ENCODE measurements at places on chromosomes 1 and 21.

DNA sequence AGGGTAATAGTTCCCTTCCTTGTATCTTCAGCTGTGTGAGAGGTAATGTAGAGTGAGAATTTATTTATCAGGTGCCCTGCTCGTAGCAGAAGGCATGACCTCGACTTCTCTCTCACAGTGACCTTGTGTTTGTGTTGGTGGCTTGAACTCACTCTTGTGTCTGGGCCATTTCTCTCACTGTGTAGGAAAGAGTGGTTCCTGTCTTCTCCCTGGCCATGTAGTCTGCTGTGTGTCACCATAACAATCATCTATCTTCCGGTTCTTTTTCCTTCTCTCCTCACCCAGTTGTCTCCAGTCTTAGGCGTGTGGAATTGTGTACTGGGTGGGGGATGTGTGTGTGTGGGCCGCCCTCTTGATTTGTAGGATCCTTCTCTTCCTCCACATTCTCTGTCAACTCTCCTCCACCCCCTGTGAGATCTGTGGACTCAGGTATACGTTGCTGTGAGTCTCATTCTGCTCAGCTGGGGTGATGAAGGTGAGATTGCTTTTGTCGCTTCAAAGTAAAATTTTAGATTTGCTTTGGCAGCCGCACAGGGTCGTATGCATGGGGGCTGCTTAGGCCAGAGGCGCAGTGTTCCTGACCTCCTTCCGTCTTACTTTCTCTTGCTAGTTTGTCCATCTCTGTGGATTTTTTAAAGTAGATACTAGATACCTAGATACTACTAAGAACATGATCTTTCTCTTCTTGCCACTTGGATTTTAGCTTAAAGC lies 31.6 kb downstream of the MAPKAPK2 start:
- no peak for DNase-seq

GRCh38 chr1:14369526-14370213 lies 228.8 kb upstream of the KAZN start:
- DNase-seq: no peak

- no peak for DNase-seq
Measured at GRCh38 chr1:50841791-50842387, 118.2 kb downstream of the FAF1 start.

GRCh38 chr1:162908780-162909179 lies 47.8 kb upstream of the CCDC190 start:
- DNase-seq: no peak

- DNase-seq: no peak
Measured at GRCh38 chr1:63888984-63889383, 115.2 kb downstream of the ROR1 start.

DNA sequence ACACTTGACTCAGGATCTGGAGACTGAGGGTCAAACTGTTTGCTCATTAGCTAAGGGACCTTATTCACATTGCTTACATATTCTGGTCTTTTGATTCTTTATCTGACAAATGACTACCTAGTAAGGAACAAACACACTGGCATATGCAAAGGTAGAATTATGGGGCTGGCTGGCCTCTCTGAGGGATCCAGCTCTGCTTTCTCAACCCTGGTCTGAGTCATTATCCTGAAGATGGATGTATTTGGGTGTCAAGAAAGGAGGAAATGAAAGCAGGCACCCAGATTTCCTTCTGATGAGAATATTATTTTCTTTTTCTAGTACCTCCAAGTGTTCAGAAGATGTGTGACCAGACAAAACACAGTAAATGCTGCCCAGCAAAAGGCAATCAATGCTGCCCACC lies 6.0 kb downstream of the SMCP start:
- no peak for DNase-seq

DNA sequence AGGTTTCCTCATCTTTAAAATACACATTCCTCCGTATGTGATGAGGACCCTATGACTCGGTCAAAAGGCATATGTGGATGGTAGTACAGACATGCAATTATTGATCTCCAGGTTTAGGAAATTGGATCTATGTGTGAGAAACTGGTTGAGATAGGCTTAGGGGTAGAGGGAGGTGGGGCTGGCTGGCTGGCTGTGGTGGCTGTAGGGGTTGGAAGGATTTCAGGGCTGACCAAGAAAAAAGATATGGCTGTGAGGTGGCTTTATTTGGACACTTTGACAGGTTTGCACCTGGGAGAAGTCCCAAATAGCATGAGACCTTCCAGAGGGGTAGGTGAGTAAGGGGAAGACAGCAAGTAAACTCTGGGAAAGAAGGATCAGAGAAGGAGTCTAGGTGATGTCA lies 39.6 kb upstream of the ADAM30 start:
- no peak for DNase-seq

GRCh38 chr1:99305626-99306025 lies 41.3 kb downstream of the PLPPR4 start:
- no peak for DNase-seq

- no peak for DNase-seq
Measured at GRCh38 chr1:189970331-189971230, 507.1 kb downstream of the BRINP3 start.

- DNase-seq: no peak
Measured at GRCh38 chr1:241413386-241413785, 56.4 kb upstream of the RGS7 start.

GRCh38 chr1:147243228-147243685 lies 773 bp downstream of the CHD1L start:
- peak; percentile 70 for DNase-seq

GRCh38 chr1:228210712-228211530 lies 3.1 kb downstream of the OBSCN start:
- no peak for DNase-seq

DNA sequence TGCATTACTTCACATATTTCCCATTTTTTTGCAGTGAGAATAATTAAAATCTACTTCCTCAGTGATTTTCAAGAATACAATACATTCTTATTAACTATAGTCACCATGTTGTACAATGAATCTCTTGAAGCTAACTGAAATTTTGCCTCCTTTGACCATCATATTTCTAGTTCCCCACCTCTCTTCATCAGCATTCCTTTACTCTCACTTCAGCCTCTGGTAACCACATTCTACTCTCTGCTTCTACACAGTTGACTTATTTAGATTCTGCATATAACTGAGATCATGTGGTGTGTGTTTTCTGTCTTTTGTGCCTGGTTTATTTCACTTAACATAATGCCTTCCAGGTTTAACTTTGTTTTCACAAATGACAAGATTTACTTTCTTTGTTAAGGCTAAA lies 304.4 kb upstream of the LYPLAL1 start:
- DNase-seq: no peak

DNA sequence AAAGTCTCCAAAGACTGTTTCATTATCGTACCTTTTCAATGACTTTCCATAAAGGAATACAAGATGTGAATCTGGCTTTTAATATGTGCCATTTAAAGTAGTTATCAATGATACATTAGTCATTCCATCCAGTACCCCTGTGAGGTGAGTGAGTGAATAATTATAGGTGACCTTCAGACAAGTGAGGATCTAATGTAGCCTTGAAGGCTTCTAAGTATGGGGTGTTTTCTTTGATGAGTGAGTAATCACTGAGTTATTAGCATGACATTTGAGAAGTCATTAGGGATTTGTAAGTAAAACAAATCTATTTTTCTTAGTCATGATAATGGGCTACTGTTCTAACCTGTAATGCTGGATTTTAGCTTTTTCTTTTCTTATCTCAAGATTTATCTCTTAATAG lies 831.4 kb downstream of the ADGRL2 start:
- DNase-seq: no peak

GRCh38 chr1:112954945-112955772 lies 837 bp downstream of the SLC16A1 start:
- peak; percentile 74 for DNase-seq

- DNase-seq: no peak
Measured at GRCh38 chr1:186564582-186564981, 103.7 kb upstream of the PDC start.

DNA sequence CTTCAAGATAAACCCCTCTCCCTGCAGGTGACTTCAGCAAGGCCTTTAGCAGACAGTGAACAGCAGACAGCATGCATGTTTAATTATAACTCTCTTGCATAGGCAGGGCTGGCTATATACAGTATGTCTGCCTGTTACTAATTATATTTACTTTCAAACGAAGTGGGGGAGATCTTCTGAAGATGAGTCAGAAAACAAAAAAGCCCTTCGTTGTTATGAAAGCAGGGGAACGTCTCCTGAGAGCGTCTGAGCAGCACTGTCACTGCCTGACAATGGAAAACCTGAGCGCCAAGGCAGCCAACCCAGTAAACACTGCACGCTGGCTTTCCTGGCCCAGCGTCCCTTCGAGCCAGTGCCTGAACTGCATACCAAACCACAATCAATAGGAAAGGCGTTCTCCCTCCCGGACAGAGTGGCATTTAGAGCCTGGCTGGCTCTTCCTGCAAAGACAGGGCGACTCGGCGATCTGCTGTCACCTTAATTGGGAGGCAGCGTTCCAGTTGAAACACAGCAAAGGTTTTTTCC lies 54.1 kb downstream of the TOMM20 start:
- no peak for DNase-seq

DNA sequence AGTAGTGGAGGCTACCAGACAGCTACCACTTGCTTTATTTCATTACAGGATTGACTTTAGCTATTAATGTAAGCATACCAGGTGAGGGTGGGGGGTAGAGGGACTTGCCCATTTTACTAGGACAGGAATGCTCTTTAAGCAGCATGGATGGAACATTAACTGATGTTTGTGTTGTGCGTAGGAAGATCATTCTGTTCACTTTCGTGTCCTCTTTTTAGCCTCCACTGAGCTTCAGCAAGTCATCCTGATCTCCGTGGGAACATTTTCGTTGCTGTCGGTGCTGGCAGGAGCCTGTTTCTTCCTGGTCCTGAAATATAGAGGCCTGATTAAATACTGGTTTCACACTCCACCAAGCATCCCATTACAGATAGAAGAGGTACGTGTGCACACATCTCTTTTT lies 29.3 kb downstream of the IFNGR2 start:
- no peak for DNase-seq

DNA sequence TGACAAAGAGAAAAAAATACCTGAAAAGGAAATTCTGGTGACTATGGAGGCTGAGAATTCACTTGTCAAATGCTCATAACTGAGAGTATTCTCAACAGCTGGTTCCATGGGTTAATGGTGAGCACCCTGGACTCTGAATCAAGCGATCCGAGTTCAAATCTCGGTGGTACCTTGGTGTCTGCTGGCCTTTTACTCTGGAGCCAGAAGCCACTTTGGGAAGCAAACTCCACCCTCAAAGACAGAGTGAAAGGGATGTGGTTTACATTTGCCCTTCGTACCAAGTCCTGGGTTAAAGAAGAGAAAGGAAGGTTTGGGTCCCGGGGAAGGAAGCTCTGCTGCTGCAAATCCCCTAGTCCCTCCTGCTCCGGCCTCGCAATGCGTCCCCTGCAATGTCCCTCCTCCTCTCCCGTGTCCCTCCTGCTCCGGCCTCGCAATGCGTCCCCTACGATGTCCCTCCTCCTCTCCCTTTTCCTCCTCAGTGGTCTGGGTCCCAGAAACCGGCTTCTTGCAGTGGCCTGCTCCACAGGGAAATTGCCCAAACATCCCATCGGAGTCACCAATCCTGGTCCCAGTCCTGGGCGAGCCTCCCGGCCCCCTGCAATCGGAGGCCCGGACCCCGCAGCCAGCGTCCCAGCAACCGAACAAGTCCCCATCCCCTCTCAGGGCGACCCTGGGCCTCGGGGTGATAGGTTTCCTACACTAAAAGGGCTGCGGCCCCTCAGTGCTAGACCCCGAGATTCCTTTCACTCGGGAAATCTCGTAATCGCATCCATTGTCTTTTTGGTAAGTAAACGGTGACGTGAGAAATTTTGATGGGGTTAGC lies 129.4 kb downstream of the PPIAL4G start:
- DNase-seq: no peak

- DNase-seq: no peak
Measured at GRCh38 chr1:87143413-87144135, 185.1 kb upstream of the LMO4 start.
